ENCODE measurements at places on chromosomes 3 and 15.

DNA sequence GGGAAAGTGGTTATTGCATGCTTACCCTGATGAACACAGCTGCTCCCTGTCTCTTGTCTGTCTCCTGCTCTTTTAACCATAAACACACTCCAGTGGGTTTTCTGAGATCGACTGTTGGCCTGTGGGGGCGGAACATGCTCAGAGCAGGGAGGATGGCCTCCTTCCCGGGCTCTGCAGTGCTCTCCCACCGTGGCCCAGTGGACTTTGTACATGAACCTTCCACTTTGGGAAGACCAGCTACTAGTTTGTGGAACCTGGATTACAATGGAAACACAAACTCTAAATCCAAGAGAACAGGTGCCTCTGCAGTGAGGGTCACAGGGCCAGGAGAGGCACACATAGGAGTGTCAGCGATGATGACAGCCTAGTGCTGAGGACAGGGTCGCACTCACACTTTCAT is 56.5 kb downstream of the KLF13 start:
- no peak for ATAC-seq

DNA sequence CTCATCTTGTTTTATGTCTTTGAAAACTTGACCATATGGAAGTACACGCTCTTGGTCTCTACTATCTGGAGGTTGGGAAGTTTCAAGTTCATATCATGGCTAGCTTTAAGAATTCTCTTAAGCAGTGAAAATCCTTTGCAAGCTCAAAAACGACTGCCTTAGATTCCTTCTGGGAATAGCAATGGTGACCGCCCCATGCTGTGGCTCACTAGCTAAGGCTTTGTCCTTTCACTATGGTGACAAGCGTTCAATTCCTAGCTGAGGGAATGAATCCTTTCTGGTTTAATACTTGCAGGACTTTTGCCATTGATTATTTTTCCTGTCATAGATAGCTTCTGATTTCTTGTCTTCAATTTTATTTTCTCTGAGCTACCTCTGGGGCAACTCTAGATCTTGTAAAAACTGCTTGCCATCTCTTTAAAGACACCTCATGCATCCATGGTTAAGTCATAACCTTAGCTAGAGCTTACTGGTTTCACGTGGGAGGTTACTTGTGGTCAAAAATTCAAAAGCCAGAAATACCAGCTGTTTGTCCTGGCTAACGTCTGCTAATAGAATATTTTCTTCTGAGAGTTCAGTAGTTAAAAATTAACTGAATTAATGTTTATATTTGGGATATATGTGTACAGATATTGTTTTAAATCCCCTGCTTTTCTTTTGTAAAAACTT is 673.4 kb upstream of the CBLB start:
- no peak for ATAC-seq

DNA sequence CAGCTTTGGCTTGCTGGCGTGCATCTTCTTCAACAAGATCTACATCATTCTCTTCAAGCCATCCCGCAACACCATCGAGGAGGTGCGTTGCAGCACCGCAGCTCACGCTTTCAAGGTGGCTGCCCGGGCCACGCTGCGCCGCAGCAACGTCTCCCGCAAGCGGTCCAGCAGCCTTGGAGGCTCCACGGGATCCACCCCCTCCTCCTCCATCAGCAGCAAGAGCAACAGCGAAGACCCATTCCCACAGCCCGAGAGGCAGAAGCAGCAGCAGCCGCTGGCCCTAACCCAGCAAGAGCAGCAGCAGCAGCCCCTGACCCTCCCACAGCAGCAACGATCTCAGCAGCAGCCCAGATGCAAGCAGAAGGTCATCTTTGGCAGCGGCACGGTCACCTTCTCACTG is 40.6 kb upstream of the CSTA start:
- no peak for ATAC-seq

GRCh38 chr15:19899021-19899824 is 642.4 kb downstream of the GOLGA6L6 start:
- no peak for ATAC-seq

DNA sequence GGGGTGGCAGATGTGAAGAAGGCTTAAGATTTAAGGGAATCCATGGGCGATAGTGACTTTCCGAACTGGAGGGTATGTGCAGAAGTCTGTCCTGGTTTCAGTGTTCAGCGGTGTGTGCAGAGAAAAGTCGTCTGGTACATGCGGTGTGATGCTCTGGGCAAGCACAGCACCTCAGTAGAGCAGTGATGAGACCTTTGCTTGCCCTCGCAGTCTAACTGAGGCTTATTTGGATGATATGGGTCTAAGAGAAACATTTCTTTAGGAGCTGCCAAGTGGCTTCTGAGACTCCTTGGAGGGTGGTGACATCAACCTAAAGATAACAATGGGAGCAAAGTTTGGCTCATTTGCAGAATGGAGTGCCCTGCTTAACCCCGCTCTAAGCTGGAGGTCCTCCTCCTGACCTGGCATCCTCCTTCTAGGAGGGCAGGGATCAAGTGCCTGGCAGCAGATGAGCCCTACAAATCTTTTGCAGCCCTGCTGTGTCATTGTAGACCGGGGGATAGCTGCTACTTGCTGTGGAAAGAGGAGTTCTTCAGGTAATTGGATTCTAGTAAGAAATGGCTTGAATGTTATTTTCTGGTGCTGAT is 228.1 kb upstream of the AZI2 start:
- no peak for ATAC-seq

- ATAC-seq: peak; percentile 97
Observed at GRCh38 chr3:54891540-54891897, 36.3 kb downstream of the LRTM1 start.

DNA sequence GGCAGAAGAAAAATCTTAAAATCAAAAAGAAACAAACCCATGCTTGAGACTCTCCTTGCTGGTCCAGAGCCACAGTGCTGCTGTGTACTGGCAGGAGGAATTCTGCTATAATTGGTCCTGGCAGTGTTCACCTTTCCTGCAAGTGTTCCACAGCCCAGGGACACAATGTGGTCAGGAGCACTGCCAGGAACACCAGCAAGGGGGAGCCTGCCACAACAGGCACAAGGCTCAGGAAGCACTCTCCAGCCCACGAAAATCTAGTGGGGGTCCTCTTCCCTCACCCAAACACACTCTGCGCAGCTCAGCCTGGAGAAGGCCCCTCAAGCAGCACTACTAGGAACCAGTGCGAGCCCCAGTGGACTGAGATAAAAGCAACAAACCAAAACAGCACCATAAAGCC is 92.9 kb downstream of the UBE3A start:
- ATAC-seq: peak; percentile 60

DNA sequence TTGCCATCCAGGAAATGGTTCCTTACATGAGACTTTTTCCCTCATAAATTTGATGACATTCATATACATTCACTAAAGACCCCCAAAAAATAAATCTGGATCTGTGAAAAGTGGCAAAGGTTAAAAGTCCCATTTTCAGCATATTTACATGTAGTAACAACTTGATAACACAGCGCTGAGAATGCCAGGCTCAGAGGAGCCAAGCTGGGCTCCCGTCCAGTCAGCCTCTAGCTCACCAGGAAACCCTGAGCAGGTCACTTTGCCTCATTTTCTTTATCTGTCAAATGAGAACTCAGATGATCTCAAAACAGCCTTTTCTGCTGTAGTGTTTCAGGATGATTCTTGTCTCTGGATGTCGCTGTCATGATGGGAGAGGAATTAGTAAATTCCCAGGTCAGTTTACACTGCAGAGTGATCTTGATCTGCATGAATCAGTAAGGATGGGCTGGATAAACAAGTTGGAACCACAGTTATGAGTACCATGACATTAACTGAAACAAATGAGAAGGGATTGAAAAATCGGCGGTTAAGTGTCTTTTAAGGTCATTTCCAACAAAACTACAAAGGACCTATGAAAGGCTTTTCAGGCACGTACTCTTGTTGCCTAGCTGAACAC is 82.8 kb downstream of the PPARG start:
- ATAC-seq: no peak

DNA sequence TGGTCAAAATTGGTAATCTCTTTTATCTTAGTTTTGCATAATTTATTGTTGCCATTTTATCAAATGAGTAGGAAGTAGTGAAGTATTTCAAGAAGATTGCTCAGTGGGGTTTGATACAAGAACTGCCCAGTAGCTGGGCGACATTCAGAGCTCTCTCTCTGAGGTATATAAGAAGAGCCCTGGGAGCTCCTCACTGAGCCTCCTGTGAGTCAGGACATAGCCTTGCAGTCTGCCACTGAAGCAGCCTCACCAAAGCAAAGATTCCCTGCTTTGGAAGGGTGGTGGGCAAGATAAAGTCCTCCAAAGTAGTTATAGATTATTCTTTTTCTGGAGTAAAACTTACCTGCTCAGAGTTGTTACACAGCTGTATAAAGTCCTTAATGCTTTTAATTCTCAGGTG is 26.1 kb downstream of the SKIL start:
- no peak for ATAC-seq

DNA sequence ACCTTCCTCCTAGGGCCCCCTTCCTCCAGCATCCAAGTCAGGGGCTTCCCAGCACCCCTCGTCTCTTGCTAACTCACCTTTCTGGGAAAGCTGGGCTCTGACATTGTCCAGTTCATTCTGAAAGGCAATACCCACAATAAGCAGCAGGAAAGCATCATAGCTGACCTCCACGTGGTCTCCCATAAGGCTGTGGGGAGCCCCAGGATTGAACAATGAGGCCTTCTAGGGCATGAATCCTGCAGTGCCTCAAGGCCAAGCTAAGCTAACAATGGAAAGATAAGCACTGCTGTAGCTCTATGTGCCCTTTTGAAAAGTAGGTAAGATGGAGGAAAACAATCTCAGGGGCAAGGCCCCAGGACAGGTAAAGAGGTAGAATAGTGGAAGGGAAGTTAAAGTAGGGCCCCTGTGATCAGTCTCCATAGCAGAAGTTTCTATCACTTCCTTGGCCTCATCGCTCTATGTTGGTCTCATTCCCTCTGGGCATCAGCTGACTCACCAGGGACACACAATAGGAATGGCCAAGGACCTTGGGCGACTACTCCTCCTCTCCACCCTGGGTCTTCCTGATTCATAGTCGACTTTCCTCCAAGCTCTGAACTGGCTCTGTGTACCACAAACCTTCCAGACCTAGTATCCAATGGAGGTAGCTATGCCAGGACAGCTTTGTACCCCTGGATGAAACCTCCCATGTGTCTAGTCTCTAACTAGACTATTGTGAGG is 11.7 kb downstream of the TRAIP start:
- no peak for ATAC-seq

GRCh38 chr3:9732080-9732739 is 675 bp downstream of the BRPF1 start:
- ATAC-seq: peak; percentile 15

GRCh38 chr15:76588811-76589747 is 252.5 kb downstream of the ISL2 start:
- peak; percentile 49 for ATAC-seq

DNA sequence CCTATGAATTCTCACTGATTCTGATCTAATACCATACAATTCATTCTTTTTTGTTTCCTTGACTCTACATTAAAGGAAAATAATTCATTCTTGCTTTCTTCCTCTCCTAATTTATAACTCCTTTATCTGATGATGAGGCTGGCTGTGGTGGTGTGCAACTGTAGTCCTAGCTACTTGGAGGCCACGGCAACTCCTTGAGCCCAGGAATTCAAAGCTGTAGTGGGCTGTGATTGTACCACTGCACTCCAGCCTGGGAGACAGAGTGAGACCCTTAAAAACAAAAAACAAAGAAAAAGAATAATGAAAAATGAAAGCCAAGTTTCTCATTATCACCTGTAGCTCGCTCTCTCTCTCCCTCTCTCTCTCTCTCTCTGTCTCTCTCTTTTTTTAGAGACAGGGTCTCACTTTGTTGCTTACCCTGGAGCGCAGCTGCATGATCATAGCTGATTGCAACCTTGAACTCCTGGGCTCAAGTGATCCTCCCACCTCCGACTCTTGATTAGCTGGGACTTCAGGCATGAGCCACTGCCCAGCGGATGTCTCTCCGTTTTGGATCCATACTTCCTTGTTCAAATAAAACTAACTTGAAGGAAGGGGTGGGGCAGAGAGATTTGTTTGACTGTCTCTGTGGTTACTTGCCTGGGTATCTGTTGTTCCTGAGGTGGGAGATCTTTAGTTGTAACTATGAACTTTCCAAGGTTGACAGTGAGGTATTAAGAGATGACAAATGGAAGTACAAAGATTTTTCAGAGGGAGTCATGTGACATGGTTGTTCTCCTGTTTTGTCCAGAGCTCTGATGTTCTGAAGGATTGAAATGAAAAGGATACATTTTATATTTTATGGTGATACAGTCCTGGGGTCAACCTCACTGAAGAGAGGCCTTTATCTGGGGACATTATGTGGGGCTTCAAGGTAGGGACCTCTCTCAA is 46.9 kb downstream of the STARD9 start:
- no peak for ATAC-seq

- ATAC-seq: peak; percentile 57
Observed at GRCh38 chr3:170164717-170165116, 16.8 kb downstream of the PHC3 start.

DNA sequence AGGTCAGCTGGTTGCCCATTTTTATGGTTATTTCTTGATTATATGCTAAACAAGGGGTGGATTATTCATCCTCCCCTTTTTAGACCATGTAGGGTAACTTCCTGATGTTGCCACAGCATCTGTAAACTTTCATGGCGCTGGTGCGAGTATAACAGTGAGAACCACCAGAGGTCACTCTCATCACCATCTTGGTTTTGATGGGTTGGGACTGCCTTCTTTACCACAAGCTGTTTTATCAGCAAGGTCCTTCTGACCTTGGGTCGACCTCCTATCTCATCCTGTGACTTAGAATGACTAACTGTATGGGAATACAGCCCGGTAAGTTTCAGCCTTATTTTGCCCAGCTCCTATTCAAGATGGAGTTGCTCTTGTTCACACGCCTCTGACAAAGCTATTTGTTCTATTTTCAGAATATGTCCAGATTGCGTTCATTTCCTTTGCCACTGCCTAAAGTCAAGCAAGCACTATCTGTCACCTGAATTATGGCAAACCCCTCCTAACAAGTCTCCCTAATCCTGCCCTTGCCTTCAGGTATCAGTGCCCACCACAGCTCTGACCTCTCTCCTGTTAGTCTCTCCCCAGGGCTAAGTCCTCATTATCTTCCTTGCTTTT is 308.5 kb downstream of the ROBO2 start:
- no peak for ATAC-seq

DNA sequence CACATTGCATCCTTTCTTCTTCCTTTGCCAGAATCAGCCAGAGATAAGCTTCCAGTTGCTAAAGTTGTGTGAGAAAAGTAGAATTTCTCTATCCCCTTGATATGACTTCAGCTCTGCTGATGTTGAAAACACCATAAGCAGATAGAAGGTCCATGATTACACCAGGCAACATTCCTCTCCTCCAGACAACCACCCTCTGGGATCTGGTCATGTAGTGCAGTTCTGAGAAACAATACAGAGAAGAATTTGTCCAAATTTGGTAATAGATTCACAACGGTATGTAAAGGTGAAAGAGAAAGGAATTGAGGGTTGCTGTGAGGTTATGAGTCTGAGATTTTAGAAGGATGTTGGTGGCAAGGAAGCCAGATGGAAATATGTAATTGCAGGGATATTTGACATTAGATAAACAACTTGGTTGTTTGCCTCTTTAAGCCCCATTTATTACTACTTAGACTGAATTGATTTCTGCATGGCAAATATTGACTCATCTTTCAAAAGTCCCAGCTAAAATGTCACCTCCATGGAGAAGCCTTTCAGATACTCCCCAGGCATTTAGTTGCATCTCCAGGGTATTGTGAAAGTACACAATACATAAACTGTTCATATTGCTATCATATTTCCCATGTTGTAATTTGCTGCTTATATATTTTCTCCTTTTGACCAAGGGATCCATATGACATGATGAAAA is 134.9 kb downstream of the GAP43 start:
- ATAC-seq: no peak

GRCh38 chr15:77457191-77457904 is 36.7 kb downstream of the HMG20A start:
- ATAC-seq: no peak

- no peak for ATAC-seq
Observed at GRCh38 chr3:17090280-17090983, 205.7 kb downstream of the PLCL2 start.

- ATAC-seq: no peak
Observed at GRCh38 chr3:184914628-184915027, 102.7 kb downstream of the VPS8 start.

Data from esophagus mucosa (tissue), 1 donor.